ENCODE measurements at places on chromosomes 5 and 9.

- DNase-seq, result peak; percentile 52
These were observed 27.1 kb downstream of the RFX3 start for GRCh38 chr9:3498691-3499090.

DNA sequence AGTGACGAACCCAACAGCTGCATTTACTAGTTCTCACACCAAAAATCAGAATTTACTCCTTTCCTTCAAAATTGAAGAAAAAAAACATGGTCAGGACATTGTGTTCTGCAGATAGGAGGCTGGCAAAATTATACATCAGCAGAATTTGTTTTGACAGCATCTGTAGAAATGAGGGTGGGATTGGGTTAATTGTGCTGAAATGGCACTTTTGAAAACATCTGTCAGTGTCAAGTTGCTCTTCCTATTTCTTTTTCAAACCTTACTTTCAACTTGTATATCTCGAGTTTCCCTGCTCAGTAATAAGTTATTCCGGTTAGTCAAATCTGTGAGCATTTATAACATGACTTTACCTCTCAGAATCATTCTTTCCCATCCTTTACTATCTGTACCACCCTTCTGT, 19.8 kb downstream of the WDR36 start:
- DNase-seq, result no peak

GRCh38 chr5:38369692-38370091, 111.3 kb downstream of the EGFLAM start:
- DNase-seq, result no peak

DNA sequence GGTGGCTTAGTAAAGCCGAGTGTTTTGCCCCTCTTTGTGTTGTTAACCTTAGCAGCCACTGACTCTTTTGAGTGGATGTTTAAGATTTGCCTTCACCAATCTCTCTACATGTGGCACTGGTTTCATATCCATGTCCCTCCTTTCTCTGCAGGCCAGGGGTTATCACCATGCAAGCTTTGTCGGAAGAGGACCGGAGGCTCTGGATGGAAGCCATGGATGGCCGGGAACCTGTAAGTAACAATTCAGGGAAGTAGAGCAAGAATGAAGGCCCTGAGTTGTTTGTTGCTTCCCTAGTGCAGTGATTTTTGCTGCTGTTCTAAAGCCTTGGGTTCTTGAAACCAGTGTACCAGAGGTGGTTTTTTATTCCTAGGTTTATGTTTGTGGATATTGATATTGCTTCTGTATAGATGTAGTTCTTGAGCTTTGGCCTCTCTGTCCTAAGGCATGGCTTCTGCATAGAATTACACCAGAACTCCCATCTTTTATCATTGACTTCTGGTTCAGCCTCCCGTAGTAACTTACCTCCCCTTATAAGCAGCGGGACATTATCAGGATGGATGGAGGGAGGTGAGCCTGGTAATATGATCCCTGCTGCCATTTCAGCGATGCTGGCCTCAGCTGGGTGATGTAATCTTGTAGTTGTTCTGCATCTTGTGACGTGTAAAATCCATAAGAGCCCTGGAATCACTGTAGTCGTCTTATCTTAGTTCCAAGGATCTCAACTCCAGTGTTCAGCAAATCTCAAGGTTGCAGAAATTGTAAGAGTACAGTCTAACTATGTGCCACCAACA, 161.9 kb downstream of the ARHGAP26 start:
- DNase-seq, result no peak

- DNase-seq, result no peak
These were observed 100.0 kb downstream of the ZSWIM6 start for GRCh38 chr5:61431923-61432620.

DNA sequence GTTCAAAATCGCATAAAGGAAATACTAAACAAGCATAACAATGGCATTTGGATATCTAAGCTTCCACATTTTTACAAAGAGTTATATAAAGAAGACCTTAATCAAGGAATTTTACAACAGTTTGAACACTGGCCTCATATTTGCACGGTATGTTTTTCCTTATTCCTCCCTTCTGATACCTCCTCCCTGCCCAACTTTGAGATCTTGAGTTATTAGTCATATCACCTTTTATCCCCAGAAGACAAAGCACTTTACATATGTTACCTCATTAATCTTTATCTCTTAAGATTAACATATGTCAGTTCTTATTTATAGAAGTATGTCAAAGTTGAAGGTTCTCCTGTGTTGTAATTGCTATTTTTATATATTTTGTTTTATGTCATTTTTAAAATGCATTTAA, 29.8 kb downstream of the TDRD7 start:
- DNase-seq, result no peak

DNA sequence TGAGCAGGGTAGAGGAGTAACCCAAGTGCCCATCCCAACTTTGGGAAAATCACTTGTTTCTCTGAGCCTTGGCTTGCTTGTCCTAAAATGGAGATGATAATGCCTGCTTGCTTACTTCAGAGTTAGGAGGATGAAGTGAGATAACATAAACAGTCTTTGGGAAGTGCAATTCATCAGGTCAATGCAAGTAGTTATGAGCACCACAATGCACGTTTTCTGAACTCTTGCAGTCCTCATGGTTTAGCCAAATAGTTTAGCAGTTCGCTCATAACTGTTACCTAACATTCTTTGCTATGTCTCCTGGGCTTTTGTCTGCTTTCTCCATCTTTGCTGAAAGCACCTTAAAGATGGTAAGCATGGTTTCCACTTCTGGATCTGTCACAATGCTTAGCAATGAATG, 270.0 kb downstream of the ADAMTSL1 start:
- DNase-seq, result no peak

DNA sequence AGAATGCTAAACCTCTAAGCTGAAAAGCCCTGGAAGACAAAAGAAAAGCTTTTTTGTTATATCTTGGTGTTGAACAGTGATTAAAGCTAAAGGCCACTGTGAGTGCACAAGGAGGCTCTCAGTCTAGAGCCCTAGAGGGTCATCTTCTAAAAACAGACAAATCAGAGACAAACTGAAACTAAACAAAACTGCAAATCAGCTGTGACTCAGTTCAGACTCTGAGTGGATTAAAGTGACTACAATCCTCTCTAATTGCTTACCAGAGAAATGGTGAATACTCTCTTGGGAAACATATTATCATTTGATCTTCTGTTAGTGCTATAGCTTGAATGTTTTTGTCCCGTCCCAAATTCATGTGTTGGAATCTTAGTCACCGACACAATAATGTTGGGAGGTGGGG, 491.9 kb downstream of the CDH18 start:
- no peak for DNase-seq
